Activated T-helper 1 cell treated with anti-CD3 and anti-CD28 coated beads, Interleukin-2, amount 50 U/mL, for 16 hours (primary cell): ENCODE measurements at places on chromosomes 11 and 22.

DNA sequence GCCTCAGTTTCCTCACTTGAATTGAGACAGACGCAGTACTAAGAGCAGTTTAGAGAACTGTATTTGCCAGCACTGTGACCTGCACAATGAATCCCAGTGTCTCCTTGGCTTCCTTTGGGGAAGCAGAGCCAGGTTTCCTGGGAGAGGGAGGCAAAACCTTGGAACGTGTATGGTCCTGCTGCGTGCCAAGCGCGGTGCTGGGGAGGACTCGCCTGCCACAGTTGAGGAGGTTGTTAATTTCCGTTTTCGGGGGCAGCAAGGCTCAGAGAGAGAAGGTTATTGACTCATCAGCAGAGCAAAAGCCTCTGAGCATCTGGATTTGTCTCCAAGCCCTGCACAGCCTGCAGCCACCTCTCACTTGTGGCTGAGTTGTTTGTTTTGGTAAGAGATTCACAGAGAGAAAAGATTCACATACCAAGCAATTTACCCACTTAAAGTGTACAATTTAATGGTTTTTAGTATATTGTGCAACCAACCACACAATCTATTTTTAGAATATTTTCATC lies 10.8 kb downstream of the SYT12 start:
- DNase-seq, result no peak

DNA sequence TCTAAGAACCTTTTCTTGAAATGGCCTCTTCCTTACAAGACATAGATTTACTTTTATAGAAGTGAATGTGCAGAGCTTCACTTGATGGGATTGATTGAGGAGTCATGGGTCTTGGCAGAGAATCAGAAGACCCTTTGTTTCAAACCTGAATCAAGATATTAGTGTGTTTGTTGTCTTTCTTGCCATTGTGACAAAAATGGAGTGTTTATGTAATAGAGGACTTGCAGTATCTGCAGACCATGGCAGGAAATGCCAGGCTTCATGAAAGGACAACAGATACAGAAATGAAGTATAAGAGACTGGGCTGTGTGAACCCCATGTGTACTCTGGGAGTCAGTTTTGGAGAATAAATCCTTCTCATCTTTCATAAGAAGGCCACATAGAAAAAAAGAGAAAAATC lies 72.9 kb upstream of the HORMAD2 start:
- DNase-seq, result no peak

- DNase-seq, result no peak
These were observed 282.8 kb downstream of the NTM start for GRCh38 chr11:131653260-131653659.

DNA sequence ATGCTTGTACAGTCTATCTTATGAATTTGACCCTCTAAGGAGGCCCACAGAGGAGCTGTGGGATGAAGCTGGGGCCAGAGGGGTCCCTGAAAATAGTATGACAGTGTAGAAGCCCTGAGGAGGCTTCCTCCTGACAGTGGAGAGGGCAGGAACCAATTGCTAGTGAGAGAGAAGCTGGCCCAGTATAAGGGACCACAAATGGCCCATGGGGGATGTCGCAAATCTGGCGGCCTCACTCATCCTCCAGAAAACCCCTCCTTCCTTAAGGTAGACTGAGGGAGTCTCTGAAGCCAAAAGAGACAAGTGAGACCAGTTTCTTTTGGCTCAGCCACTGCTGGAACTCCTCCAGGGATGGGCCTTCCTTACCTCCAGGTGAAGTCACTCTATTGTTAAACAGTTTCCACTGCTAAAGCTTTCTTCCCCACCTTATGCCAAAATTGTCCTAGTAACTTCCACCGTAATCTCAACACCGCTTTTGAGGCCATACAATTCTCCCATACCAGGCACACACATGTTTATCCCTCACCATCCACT lies 17.8 kb upstream of the CASTOR1 start:
- no peak for DNase-seq

DNA sequence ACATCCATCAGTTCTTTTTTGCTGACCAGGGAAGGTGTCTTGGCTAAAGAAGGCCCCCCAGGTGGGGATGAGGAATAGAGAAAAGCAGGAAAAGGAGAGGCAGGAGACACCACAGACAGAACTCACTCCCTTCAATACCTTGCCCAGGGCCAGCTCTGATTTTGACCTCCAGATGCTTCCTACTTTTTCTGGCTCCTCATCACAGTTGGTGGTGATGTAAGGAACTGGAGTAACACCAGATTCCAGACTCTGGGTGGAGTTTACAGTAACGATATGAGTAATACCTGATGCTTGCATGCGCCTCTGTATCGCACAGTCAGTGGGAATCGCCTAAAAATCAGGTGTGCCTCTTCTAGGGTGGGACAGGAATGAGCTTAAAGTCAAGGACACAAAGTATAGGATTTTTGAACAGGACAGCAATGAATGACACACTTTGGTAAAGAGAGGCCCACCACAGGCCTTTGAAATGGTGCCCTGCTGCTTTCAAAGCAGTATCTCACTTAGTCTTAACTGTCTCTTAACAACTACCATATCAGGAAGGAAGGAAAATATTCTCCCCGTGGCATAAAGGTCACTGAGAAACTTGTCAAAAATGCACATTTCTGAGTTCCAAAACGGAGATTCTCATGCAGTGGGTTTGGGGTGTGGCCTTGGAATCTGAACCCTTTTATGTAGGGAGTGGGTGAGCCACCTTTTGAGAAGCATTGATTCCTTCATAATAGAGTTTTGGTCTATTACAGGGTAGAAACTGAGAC lies 140.8 kb downstream of the SNX19 start:
- DNase-seq, result no peak

GRCh38 chr11:73366265-73366610 lies 10.0 kb upstream of the RELT start:
- DNase-seq, result no peak

- no peak for DNase-seq
These were observed 33.0 kb downstream of the LRRC10B start for GRCh38 chr11:61541598-61541997.
